ENCODE measurements at places on chromosomes 4 and X.

DNA sequence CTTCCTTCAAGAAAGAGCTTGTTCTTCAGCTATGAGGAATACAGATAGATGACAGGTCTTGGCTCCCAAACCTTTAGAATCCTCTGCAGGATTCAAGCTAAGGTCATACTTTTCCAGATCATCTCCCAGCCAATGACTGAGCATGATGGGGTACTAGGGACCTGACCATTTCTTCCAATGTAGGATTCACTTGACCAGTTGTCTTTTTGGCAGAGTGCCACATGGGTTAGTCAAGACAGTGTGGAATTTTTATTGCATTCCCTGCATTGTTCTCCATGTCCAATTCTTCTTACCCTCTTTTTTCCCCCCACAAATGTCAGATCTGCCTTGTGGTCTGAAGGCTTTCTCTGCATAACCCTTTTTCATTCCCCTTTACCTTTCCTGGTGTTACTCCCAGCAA, 99.5 kb downstream of the CCSER1 start:
- DNase-seq = peak; percentile 5

DNA sequence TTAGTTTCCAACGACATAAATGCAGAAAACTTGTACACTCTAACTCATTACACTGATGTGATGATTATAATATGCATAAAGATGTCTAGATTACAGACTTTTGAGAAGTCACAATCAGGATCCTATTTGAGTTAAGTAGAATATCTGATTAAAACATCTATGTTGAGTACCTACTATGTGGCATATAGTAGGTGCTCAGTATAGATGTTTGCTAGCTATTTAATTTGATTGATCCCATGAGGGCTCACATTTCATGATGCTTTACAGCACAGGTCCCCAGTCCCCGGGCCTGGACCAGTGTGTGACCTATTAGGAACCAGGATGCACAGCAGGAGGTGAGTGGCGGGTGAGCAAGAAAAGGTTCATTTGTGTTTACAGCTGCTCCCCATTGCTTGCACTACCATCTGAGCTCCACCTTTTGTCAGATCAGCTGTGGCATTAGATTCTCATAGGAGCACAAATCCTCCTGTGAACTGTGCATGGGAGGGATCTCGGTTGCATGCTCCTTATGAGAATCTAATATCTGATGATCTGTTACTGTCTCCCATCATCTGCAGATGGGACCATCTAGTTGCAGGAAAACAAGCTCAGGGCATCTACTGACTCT, 33.0 kb upstream of the CXCL8 start:
- no peak for DNase-seq

DNA sequence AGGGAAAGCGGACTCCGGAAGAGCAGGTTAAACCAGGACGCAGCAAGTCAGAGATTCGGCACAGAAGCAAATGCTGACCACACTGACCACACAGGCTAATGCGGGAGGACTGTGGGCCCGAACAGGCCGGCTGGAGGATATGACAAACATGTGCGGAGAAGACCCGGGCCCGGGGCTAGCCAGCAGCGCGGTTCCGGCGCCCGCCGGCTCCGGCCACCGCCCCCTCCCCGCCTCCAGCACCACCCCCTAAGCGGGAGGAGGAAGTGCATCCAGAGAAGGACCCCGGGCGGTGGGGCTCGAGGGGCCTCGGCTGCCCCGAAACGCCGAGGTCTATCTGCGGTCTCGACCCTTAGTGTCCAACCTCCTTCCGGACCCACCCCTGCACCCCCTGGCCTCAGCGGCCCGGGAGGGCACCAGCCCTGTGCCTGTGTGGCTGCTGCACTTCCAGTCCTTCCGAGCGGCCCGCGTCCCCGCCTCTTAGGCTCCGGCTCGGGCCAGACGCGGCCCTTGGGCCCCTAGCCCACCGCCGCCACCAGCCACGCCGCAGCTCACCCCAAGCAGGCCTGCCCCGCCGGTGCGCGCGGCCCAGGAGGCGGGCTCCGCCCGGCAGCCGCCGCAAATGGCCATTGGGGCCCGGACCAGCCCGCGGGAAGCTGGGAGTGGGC, 2.1 kb downstream of the ELOVL6 start:
- DNase-seq = peak; percentile 63

GRCh38 chr4:6137027-6137746, 63.2 kb downstream of the JAKMIP1 start:
- DNase-seq = no peak

- DNase-seq = no peak
Measured at GRCh38 chr4:158885564-158885963, 116.7 kb downstream of the FNIP2 start.

- DNase-seq = no peak
Measured at GRCh38 chrX:40912576-40912975, 172.7 kb upstream of the USP9X start.

GRCh38 chr4:26030780-26031179, 116.8 kb downstream of the SMIM20 start:
- no peak for DNase-seq

DNA sequence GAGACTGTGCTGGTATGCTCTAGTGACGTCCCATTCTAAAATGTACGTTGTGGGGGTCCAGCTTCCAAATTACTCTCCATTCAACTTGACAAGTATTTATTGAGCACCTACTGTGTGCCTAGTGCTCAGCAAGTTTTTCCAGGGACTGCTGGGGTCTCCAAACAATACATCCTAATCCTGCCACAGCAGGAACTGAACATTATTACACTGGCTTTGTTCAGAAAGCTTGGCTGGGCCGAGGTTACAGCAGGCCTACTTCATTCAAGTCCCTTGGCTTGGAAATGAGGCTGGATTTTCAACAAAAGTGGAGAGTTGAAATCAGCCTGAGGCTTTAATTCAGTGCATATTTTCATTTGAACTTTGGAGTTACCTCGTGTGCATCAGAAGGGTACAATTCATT, 78.0 kb downstream of the GUCY2F start:
- DNase-seq = no peak

- DNase-seq = no peak
Measured at GRCh38 chr4:5749568-5749967, 38.6 kb downstream of the EVC start.

DNA sequence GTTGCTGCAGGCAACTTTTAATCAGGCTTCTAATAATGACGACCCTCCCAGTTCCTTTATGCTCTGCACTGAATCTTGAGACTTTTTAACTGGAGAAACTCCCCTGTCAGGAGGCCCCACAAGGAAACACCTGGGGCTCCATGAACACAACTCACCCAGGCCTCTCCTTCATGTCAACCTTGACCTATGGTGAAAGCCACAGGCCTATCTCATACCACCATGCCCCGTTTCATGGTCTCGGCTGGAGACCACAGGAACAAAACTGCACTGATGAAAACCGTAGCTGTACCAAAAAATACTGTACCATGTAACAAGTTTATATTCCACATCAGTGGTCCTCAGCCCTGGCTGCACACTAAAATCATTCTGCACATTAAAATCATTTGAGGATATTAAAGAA, 57.0 kb downstream of the ZNF827 start:
- no peak for DNase-seq

DNA sequence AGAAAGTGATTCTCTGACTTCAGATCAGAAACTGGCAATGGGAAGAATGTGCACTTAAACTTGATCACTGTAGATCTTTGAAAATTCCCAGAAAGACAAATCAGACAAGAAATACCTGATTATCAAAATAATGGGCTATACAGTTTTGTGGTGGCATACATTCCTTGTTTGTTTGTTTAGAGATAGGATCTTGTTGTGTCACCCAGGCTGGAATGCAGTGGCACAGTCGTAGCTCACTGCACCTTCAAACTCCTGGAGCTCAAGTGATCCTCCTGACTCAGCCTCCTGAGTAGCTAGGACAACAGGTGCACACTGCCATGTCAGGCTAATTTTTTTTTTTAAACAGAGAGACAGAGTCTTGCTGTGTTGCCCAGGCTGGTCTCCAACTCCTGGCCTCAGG, 81.0 kb upstream of the SPRY1 start:
- DNase-seq = no peak

GRCh38 chr4:158823461-158823873, 54.6 kb downstream of the FNIP2 start:
- DNase-seq = peak; percentile 66

- DNase-seq = peak; percentile 23
Measured at GRCh38 chrX:68685685-68686084, 38.2 kb downstream of the STARD8 start.

DNA sequence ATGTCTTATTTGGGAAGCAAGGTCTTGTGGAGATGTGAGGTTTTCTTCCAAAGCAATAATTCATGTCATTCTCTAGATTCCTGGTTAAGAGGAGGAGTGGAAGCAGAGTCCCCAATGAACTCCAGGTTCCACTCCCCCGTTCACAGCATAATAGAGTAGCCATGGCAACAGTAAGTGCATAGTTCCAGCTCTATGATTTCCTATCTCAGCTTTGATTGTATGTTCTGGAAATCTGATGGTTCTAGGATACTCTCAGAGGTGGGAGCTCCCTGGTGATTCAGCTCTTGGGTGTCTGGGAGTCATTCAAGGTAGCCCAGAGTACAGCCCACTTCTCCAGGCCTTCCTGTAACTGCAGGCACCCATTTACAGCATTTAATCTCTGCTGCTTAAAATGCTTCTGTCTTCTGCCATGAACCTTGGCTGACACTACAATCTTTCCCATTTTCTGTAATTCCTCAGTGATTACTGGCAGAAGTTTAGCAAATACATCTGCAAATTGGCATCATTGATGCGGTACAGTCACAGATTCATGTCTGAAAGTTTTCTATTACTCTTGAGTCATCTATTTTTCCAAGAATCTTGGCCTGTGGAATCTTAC, 242.0 kb downstream of the MAPK10 start:
- no peak for DNase-seq

DNA sequence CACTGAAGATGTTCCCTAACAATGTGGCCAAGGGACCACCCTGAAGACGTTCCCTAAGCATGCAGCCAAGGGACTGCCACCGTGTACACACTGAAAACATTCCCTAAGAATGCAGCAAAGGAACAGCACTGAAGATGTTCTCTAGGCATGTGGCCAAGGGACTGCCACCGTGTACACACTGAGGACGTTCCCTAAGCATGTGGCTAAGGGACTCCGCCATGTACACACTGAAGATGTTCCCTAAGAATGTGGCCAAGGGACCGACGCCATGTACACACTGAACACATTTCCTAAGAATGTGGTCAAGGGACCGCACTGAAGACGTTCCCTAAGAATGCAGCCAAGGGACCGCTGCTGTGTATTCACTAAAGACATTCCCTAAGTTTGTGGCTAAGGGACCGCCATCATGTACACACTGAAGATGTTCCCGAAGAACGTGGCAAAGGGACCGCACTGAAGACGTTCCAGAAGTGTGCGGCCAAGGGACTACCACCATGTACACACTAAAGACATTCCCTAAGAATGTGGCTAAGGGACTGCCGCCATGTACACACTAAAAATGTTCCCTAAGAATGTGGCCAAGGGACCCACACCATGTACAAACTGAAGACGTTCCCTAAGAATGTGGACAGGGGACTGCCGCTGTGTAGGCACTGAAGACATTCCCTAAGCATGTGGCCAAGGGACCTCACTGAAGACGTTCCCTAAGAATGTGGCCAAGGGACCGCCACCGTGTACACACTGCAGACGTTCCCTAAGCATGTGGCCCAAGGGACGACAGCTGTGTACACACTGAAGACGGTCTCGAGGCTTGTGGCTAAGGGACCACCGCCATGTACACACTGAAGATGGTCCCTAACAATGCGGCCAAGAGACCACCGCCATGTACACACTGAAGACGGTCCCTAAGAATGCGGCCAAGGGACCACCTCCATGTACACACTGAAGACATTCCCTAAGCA, 54.8 kb downstream of the DHRSX start:
- no peak for DNase-seq

DNA sequence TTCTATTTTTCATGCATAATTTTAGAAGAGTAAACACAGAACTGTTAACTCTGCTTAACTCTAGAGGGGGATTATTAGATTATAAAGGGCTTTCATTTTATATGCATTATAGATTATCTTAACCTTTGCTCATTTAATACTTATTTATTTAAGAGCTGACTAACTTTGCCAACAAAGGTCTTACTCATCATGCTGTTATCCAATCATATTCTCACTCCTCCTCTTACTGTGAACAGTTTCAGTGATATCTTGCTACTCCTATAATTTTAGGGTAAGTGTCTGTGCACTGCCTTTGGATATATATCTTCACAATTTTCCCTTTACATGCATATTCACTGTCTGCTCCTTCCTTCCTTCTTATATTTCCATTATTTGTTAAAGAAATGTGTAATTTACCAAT, 1814.9 kb downstream of the STIM2 start:
- DNase-seq = no peak

DNA sequence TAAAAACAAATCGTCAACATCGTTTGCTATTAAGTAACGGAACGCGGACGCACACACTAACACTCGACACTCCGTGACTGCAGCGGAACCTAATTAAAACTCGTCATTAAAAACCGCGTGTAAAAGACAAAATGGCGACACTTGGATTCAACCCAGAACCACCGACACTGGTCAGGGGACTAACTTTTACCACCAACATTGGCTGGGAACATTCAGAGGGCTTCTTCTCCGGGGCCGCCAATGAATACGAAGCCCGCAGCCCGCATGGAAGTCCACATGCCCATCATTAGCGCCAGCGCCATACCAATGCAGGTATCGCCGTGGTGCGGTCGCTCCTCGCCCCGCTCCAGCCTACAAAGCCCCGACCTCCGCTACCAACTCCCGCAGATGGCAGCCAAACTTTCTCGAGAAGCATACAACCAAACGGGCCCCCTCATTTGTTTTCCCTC, 498 bp downstream of the RBMX start:
- peak; percentile 37 for DNase-seq

GRCh38 chrX:132488819-132489577, at the start of gene MBNL3:
Gene MBNL3, minus strand, starts transcription at chrX:132489038. Its CDS starts 49,427 bp downstream, at chrX:132439611.
- peak; percentile 57 for DNase-seq

GRCh38 chr4:73308286-73308685, 49.7 kb upstream of the ANKRD17 start:
- DNase-seq = peak; percentile 53

GRCh38 chr4:10118048-10119004, 1.7 kb upstream of the WDR1 start:
- DNase-seq = no peak

DNA sequence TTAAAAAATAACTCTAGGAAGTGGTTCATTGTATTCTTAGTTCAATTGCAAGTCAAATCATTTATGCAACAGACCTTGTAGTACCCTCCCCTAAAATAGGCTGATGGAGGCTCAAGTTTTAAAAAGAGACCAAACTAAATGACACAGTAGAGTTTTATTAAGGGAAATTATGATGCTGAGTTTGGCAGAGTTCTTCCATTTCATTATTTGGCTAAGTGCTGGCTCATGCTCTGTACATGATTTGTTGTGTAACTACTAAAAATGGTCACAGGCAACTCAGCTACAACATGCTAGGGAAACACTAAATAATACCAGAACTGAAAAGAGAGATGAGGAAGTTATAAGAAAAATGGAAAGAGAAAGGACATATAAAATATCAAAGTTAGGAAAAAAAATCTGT, 96.1 kb upstream of the TFDP3 start:
- DNase-seq = no peak

GRCh38 chr4:169593050-169593560, 19.3 kb downstream of the NEK1 start:
- DNase-seq = no peak

DNA sequence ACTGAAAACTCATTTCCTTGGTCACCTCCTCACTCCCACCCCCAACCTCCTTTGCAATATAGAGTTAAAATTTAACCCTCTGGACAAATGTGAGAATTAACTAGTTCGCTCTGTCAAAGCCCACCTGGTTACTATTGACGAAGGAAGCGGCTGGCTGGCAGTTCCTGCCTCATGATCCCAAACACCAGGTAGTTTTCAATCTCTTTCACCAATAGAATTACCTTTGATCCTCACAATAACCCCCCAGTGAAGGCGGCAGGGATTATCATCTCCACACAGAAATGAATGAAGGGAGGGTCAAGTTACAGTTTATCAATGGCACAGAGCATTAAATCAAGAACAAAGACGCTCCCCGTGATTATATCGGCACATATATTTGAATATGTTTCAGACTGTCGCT, 65.7 kb upstream of the TTC29 start:
- DNase-seq = no peak
